ENCODE measurements at places on chromosomes 2 and 18. TPM values are rescaled to one million over a fixed set of nuclear protein-coding genes. Genes with fewer than 3 reads are reported as not detected.

GCG gene
- polyA plus RNA-seq: not detected

DNA sequence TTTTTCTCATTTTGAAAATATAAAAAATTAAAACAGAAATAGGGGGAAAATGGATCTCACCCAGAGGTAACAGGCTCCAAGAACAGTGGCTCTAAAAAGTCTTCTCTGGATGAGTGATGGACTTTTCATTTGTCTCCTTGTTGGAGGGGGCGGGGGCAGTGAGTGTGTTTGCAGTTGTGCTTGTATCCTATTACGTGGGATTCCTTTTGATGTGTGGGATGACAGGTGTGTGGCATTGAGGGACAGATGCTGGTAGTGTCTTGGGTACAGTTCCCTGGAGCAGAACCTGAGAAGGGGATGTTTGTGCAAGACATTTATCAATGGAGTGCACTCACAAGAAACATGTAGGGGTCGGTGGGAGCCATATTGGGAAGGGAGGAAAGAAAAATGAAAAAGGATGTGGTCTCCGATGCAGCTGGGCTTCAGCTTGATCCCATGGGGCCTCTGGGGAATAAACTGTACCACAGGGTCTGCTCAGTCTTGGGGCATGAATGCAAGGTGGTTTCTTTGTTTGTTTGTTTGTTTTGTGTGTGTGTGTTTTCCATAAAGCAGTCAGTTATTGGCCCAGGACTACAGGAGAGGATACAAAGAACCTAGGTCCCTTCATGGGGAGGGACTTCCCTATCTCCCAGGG is 120.0 kb upstream of the SLC35G4 start:
- DNase-seq: no peak

SERPINB10 gene
- 5.8 TPM for polyA plus RNA-seq

GRCh38 chr18:46174342-46175041 is 70.3 kb downstream of the HAUS1 start:
- DNase-seq: no peak

- DNase-seq: no peak
Observed at GRCh38 chr18:49596687-49597086, 34.8 kb downstream of the LIPG start.

DNA sequence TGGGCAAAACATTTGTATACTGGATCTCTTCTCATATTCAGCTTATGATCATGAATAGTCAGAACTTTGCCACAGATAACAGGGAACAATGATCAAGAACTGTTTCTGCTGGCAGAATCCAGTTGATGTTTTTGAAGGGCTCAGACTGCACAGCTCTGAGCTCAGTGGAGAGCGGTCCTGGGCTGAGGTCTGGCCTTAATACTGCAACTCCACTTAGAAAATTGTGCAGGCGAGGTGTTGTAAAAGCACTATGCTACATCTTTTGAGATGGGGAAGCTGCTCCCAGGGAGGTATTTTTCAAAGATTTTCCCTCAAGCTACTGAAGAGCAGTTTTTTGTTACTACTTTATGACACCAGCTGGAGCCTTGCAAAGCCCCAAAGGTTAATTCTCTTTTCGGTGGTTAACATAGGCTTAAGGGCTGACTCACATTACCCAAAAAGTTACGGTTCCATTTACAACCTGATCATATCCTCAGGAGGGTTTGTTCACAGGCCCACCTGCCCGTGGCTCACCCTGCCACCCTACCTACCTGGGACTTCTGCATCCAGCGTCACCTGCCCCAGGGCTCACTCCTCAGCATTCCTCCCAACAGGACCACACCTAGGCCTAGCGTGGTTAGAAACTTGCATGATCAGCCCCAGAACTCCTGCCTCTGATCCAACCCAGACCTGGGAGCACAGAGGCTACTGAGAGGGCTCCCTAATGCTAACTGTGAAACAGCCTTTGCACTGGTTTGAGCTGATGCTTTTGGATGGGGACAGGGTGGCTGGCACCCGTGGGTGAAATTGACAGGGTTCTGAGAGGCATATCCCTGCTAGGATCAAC is 114.4 kb downstream of the NCK2 start:
- peak; percentile 62 for DNase-seq

ALLC gene
- not detected for polyA plus RNA-seq

- no peak for DNase-seq
Observed at GRCh38 chr18:22494771-22495170, 77.1 kb upstream of the CTAGE1 start.

DNA sequence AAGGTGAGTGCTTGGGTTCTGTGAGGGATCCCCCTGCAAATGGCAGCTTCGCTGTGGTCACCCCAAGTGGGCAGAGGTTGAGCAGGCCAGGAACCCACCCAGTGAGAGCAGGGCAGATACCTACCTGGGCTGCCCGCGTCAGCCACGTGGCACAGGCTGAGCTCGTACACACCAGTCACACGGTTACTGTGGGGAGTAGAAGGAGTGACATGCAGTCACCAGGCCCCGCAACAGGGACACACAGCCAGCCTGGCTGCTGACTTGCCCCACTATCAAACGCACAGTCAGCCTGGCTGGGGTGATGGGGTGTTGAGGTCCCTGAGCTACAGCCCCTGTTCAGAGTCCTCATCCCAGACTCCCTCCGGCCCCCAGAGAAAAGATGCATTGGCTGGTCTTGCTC is 32.2 kb downstream of the AQP12A start:
- no peak for DNase-seq

IL1RN gene
- polyA plus RNA-seq: 190 TPM

GRCh38 chr18:1710114-1710513 is 805.4 kb downstream of the ADCYAP1 start:
- DNase-seq: no peak

HADHA gene
- 156 TPM for polyA plus RNA-seq
